NCI-H1417 treated with DMSO at 0.1 percent for 48 hours (cell line): ENCODE measurements at places on chromosomes 11 and 22.

DNA sequence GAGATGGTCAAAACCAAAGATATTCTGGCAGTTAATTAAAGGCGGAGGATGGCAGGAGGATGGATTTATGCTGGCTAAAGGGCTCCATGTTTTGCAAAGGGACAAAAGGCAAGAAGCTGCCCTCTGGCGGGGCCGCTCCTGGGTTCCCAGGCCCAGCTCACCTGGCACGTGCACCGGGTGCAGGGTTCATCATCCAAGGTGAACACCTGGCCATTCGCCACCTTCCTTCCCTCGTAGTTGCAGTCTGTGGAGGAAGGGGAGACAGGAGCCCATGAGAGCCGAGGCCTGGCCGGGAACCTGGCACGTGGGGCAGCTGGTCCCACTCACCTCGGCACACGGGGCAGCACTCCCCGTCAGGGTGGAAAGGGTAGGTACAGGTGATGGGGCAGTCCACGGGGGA lies 23.8 kb downstream of the PGA5 start:
- DNase-seq: no peak

DNA sequence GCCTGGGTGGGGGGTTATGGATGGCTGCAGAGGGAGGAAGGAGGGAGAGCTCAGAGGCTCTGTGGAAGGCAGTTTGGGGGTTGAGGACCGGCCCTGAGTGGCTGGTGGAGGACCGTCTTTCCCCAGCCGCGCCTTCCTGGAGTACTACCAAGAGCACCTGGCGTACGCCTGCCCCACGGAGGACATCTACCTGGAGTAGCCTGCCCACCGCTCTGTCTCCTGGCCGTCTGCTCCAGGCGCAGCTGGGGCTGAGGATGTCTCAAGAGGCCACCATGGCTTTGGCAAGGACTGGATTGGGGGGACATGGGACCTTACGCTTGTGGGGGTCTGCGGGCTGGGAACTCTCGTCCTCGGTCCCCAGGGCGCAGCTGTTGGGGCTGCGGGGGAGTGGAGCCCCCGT lies 10.0 kb downstream of the MAPK8IP2 start:
- no peak for DNase-seq

- no peak for DNase-seq
Observed at GRCh38 chr11:20611892-20612291, 12.5 kb downstream of the SLC6A5 start.

DNA sequence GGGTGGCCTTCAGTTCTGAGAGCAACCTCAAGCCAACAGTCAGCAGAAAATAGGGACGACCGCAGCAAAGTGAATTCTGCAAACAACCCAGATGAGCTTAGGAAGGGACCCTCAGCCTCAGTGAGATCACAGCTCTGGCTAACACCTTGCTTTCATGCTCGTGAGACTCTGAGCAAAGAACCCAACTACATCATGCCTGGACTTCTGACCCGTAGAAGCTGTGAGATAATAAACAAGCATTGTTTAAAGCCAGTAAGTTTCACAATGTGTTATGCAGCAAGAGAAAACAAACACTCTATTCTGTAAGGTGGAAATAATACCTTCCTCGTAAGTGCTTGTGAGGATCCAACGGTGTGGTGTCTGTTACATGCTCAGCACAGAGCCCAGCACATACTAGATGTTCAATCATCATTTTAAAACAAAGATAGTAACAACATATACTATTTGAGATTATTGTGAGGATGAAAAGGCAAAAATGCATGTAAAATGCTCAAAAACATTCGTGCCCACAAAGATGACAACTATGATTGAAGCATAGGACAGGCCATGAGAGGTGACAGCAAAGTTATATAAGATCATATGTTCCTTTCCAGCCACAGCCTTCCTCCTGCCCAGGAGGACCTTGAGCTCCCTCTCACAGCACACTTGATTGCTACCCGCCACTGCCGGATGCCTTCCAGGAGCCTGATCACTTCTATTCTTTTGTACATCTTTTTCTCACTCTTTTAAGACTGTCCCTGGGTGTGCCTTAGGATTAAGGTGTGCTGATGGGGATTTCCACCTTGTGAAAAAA lies 433.3 kb downstream of the BUD13 start:
- no peak for DNase-seq

- no peak for DNase-seq
Observed at GRCh38 chr22:29194184-29194583, 11.5 kb upstream of the EMID1 start.

DNA sequence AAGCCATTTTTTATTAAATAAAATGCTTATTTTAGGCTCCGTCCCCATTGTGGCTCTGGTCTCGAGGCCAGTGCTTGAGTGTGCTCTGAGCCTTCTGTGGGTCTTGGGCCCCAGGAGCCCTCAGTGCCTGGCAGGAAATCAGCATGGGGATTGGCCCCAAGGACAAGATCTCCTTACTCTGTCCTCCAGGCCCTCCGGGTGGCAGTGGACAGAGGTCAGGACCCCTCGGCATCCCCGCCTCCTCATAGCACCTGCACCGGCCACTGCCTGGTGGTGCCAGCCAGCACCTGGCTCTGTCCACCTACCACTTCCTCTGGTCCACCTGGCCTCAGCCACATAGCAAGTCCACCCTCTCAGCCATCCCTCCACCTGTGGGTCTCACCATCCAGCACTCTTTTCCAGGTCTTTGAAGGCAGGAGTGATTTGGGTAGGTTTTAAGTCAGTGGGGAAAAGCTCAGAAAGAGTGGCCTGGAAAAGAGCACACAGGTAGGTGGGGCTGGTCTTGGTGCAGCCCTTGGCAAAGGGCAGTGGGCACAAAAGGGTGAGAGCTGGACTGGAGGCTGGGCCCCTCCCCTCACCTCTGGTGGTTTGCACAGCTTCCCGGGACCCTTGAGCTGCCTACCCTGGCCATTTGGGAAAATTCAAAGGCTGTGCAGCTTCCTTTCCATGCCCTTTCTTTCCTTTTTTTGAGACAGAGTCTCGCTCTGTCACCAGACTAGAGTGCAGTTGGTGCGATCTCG lies 3.5 kb downstream of the CLDN5 start:
- no peak for DNase-seq

DNA sequence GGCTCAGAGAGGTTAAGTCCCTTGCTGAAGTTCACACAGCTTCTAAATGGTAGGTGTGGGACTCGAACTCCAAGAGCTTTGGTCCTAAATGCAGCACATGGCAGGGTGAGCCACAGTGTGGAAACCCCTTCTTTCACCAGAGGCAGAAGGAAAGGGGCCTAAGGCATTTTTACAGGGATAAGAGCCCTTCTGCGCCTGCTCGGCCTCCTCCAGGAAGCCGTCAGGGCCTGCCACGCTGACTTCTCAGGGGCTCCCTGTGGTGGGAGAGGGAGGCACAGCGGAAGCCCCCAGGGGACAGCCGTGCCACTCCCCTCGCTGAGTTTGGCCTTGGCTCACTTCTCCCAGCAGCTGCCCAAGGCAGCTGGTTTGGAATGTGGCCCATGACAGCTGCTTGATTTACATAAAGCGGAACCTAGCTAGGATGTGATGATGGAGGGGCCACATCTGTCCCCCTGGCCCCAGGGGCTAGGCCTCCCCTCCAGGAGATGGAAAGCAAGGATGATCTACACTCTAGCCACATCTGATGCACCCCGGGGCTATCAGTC lies 35.4 kb downstream of the CD82 start:
- no peak for DNase-seq

GRCh38 chr22:35204807-35205775 lies 52.2 kb upstream of the HMGXB4 start:
- no peak for DNase-seq

GRCh38 chr22:25853078-25853477 lies 111.1 kb downstream of the MYO18B start:
- no peak for DNase-seq

- DNase-seq: no peak
Observed at GRCh38 chr11:130549393-130549999, 101.1 kb downstream of the ADAMTS15 start.
